ENCODE measurements at places on chromosomes 16 and 17.

GRCh38 chr16:15542734-15543347 is 100.1 kb downstream of the MARF1 start:
- DNase-seq: no peak

DNA sequence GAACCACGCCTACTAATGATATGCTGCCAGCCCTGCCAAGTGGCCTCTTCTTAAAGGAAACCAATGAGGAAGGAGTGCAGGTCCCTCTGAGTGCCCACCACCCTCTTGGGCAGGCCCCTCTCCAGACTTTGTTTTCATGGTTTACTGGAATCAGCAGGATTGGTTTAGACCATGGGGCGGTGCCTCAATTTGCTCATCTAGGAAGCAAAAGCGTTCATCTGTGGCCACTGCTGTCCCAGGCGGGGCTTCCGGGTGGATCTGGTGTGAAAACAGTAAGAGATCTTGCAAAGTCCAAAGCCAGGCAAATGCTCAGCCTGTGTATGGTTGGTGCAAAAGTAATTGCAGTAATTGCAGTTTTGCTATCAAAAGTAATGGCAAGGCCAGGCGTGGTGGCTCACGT is 71.3 kb downstream of the AMFR start:
- DNase-seq: no peak

DNA sequence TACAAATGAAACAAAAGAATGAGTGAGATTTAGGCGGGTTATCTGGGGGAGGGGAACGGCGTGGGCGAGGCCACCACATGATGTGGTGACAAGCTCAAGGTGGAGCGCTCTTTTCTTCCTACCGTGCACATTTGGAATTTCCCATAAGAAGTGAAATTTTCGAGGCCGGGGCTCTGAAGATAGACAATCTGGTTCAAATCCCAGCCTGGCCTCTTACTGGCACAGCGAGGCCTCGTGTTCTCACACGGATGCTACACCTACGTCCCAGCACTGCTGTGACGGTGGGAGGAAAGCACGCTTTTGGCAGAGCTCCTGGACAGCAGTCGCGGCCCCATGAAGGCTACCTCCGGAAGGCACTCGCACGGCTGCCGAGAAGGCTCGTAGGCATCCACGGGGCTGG is 25.2 kb downstream of the ZDHHC7 start:
- no peak for DNase-seq

GRCh38 chr17:40024901-40025300 is 9.7 kb downstream of the CSF3 start:
- DNase-seq: no peak

GRCh38 chr16:87207509-87207908 is 109.7 kb downstream of the C16orf95 start:
- DNase-seq: no peak

GRCh38 chr17:46756081-46756735 is 62.3 kb downstream of the WNT3 start:
- DNase-seq: no peak

- no peak for DNase-seq
Observed at GRCh38 chr16:2520784-2521531, 787 bp downstream of the AMDHD2 start.

DNA sequence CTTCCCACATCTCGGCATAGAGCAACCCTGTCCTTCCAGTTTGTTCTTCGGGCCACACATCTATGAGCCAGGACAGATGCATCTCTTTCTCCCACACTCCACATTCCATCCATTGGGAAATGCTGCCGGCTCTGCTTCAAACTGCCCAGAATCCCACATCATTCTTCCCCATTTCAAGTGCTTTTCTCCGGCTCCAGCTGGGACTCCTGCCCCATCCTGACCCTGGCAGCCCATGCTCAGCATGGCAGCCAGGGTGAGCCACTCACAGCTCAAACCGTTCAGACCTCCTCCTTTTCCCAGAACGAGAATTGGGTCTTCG is 132.8 kb upstream of the SDK2 start:
- no peak for DNase-seq

DNA sequence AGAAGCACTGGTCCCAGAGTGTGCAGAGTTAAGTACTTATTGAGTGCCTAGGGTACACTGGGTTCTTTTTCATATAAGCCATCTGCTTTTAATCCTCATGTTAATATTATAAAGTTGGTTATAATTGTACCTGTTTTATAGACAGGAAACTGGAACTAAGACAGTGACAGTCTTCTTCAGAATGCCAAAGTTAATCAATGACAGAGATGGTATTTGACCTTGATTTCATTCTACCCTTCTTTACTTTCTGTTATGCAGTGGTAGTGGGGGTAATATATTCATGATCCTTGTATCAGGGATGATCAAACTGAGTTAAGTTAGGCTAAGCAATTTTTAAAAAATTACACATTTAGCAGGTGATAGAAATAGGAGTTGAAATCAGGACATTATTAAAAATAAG is 108.6 kb upstream of the GOT2 start:
- DNase-seq: no peak

DNA sequence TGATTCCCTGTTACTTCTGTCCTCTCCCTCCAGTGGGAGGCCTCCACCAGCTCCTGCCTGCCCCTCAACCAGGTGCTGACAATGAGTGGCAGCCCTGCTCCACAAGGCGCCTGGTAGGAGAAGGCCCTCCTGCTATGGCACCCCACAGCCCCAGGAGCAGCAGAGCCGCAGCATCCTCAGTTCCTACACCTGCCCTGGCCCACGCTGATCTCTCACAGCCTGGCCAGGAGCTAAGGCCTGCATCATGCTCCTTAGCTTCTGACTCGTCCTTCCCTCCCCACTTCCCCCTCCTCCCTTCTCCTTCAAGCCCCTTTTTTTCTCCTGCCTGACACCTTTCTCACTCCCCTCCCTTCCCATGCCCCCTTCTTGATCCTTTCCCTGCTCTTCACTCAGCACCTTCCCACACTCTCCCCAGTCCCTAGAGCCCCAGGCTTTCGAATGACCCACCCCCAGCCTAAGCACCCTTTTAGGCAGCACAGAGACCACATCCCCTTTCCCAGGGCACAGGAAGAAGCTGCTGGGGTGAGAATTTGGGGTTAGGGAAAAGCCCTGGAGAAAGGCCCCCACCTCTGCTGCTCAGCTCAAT is 6.5 kb downstream of the PROCA1 start:
- no peak for DNase-seq

GRCh38 chr17:50184611-50185398 is 16.6 kb downstream of the COL1A1 start:
- DNase-seq: no peak

DNA sequence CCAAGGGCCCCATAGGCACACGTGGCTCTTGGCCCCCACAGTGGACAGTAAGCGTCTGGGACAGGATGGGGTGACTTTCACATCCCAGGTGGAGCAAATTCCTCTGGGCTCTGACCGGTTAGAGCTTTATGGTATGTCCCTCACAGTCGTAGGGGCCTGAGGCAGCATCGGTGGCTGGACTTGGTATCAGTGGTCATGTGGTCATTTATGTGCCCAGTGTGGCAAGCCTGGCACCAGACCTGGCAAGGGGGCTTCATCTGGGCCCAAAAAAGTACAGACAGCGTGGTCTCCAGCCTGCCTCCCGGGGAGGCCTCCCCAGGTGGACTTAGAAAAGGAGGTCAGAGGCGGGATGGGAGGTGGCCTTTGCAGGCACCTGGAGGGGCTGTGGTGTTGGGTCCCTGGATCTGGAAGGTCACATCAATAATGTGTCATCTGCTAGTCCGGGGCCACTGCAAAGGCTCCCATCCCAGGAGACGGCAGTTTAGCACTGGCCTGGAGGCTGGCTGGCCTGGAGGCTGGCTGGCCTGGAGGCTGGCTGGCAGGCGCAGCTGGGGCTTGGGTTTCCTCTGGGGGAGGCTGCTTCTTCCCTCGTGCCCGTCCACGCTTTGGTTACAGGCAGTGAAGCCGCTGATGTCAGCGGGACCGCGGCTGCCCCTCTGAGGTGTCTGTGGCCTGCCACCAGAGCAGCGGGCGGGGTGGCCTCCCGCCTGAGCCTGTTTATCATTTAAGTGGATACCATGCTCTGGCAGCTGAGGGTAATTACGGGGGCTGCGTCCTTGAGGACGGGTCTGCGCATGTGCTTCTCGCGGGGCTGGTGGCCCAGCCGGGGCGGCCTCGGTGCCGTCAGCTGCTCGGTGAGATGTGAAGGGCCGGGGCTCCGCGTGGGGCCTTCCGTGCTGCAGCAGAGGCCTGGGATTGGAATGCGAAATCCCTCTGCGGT is 20.7 kb upstream of the CBX4 start:
- no peak for DNase-seq

GRCh38 chr16:11530171-11530940 is 56.4 kb downstream of the LITAF start:
- no peak for DNase-seq

DNA sequence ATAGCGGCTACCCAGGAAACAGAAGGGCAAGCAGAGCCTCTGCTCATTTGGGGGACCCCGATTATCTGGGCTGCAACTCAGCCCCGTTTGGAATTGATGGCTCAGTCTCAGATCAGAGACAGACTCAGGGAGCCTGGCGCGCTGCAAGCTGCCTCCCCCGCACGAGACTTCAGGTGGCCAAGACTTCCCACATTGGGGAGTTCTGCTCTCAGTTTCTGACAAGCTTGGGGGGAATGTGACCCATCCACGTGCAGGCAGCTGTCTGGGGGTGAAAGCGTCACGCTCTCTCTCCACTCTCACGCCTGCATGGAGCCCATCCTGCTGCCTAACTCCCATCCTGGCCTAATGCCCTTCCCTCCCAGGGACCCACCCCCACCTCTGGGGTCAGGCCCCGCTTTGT is 157.6 kb upstream of the GSE1 start:
- DNase-seq: no peak

DNA sequence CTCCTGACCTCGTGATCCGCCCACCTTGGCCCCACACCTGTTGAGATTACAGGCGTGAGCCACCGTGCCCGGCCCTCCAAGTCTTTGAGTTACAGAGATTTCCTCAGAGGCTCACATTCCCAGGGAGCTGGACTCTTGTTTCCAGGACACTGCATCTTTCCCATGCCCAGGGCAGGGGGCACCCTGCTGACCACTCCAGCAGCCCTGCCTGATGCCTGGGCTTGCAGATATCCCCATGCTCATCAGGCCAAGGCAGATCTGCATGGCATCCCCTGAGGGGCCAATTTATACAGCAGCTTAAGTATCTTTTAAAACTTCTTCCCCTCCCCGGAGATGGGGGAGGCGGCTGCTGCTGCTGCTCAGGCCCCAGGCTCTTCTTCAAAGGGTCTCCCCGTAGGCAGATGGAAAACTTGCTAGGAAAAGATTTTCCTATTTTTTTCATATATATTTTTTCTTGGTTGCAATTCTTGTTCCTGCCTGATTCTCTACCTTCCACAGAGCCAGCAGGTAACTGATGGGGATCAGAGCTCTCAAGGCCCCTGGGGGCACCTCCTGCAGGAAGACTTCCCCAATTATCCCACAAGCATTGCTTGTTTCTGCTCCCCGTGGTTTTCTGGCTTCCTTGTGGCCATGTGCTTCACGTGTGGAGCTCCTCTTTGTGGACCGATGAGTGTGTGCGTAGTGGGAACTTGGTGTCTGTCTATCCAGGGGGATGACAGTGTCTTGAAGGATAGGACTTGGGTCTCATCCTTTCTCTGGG is 102.2 kb upstream of the SDK2 start:
- no peak for DNase-seq

DNA sequence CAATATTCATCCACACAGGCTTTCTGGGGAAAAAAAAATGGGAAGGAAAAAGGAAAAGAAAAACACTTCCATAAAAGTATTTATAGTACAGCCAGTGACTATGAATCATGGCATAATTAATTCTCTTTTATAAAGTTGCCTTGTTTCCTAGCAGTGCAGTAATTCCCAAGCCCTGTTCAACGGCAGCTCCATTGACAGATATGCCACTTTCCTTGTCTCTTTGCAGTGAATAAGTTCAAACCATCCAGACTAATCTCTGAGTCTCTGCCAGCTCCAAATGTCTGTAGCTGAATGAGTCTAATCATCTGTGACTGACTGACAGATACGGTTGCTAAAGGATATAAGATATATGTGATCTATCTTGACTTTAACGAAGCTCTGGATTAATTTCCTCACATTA is 52.9 kb upstream of the KCNJ16 start:
- no peak for DNase-seq

DNA sequence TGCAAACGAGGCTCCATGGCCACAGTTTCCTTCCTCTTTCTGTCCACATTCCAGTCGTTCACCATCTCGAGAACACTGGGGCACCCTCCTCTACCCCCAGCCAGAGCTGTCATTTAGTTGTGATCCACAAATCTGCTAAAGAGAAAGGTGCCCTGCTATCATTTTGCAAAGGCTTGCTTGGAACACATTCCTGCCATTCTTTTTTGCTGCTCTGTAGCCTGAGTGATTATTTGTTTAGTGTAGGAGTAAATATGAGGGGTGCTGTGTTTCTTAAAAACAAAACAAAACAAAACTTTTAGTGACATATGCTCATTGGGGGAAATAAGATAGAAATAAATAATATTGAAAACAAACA is 166.7 kb downstream of the PRKCA start:
- DNase-seq: no peak

- DNase-seq: peak; percentile 74
Observed at GRCh38 chr16:30185683-30186421, 2.5 kb downstream of the CORO1A start.

GRCh38 chr16:15830832-15831451 is 25.9 kb downstream of the MYH11 start:
- DNase-seq: no peak
